ENCODE measurements at places on chromosomes 2 and 18. TPM values are rescaled to one million over a fixed set of nuclear protein-coding genes. Genes with fewer than 3 reads are reported as not detected.

- peaks cover 6% of the 10 kb centered on the region for H3K36me3 ChIP-seq
- peak overlapping the region; percentile 86 for H3K27ac ChIP-seq
- H3K4me3 ChIP-seq: no peak overlapping the region
Measured at GRCh38 chr18:28161608-28162599, 15.0 kb downstream of the CDH2 start.

CRACDL gene
- not detected for polyA plus RNA-seq

GRCh38 chr2:227460833-227461232 lies 11.1 kb upstream of the AGFG1 start:
- no peak overlapping the region for H3K4me3 ChIP-seq
- no peak for DNase-seq
- no peaks in the 10 kb centered on the region for H3K4me1 ChIP-seq
- H3K27me3 ChIP-seq: no peaks in the 10 kb centered on the region
- H3K36me3 ChIP-seq: no peaks in the 10 kb centered on the region
- H3K27ac ChIP-seq: no peak overlapping the region

DNA sequence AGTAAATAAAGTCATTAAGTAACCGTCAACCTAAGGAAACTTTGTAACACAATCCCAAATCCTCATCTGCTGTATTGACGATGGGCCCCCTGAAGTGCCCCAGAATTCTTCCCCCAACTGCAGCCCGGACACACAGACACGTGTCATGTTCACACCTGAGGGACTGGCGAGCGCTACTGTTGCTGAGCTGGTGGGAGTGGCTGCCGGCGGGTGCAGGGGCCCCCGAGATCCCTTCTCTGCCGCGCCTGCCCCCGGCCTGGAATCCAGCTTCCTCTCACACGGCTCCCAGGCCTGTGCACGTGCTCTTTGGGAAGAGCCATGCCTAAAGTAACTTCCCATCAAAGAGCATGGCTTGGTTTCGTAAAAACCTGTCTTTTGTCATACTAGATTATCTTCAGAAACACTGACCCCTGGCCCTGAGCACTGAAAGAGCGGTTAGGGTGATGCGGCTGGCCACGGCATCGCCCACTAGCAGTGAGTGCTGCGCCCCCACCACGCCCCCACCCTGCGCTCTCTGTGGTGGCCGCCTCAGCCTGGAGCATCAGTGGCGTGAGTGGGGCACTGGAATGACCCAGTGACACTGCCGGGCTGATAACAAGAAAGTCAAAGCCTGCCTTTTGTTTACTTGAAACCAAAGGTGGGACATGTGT lies 56.0 kb downstream of the ADI1 start:
- no peak overlapping the region for H3K27ac ChIP-seq
- H3K4me1 ChIP-seq: no peaks in the 10 kb centered on the region
- no peaks in the 10 kb centered on the region for H3K27me3 ChIP-seq
- H3K36me3 ChIP-seq: peaks cover 1% of the 10 kb centered on the region
- DNase-seq: no peak

GRCh38 chr2:85134896-85135659 lies 1.9 kb downstream of the TCF7L1 start:
- peak overlapping the region; percentile 57 for H3K4me3 ChIP-seq
- H3K27me3 ChIP-seq: peaks cover 8% of the 10 kb centered on the region
- H3K36me3 ChIP-seq: no peaks in the 10 kb centered on the region
- no peak for DNase-seq
- H3K27ac ChIP-seq: no peak overlapping the region
- peaks cover 14% of the 10 kb centered on the region for H3K4me1 ChIP-seq

CYRIA gene
- polyA plus RNA-seq: 2.0 TPM

DNA sequence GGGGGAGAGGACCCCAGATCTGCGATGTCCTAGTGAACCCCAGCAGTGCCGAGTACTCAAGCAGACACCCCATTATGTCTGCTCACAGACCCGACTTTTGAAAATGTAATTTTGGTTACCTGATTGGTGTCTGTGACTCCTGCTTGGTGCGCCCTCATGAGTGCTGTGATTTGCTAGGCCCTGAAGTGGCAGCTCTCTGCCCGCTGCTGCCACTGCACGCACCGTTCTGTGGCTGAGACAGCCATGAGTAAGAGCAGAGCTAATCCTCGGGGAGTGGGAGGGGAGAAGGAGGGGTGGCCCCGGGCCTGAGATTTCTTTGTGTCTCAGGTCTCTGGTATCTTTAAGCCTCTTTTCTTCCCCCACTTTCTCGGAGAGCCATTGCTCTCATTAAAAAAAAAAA lies 18.2 kb downstream of the FHOD3 start:
- H3K36me3 ChIP-seq: no peaks in the 10 kb centered on the region
- peak overlapping the region; percentile 61 for H3K27ac ChIP-seq
- no peak overlapping the region for H3K4me3 ChIP-seq
- no peaks in the 10 kb centered on the region for H3K27me3 ChIP-seq
- H3K4me1 ChIP-seq: peaks cover 50% of the 10 kb centered on the region

HOXD4 gene
- polyA plus RNA-seq: not detected

DNA sequence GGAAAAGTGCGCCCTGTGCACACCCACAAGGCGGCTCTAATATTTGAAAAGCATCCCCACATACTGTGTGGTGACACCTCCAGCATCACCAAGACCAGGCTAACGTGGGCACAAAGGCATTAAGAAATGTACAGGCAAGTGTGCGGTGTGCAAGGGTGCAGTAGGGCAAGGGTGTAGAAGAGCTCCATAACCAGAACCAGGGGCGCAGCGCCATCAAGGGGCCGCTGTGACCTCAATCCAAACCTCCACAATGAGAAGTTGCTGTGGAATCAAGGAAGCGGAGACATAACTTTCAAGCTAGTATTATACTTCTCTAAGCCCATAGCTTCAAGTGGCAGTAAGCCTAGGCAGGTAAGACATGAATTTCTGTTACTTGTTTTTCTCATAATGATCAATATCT lies 13.0 kb downstream of the L3MBTL4 start:
- H3K27me3 ChIP-seq: no peaks in the 10 kb centered on the region
- DNase-seq: peak; percentile 75
- no peaks in the 10 kb centered on the region for H3K4me1 ChIP-seq

DNA sequence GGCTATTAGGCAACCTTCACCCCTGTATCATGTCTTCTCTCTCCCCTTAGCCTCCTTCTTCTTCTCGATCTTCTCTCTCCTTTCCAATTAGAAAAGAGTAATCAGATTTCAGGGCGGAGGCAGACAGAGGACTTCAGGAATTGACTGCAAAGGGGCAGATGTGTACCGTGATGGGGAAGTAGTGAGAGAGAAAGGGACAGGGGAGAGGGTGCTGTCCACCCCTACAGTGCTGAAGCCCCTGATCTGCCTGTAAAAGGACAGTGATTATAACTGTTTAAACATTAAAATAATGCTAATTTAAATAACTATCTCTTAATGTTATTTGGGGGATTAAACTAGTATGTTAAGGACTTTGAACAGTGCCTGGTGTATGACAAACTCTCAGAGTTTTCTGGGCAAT lies 178.5 kb downstream of the ACTR3 start:
- no peak overlapping the region for H3K4me3 ChIP-seq
- no peaks in the 10 kb centered on the region for H3K4me1 ChIP-seq
- H3K27ac ChIP-seq: no peak overlapping the region
- peak; percentile 60 for DNase-seq
- H3K27me3 ChIP-seq: no peaks in the 10 kb centered on the region

GRCh38 chr2:149737896-149738295 lies 150.3 kb upstream of the MMADHC start:
- H3K27me3 ChIP-seq: no peaks in the 10 kb centered on the region
- no peak overlapping the region for H3K27ac ChIP-seq
- no peak overlapping the region for H3K4me3 ChIP-seq
- H3K4me1 ChIP-seq: peaks cover 11% of the 10 kb centered on the region
- H3K36me3 ChIP-seq: no peaks in the 10 kb centered on the region

- H3K36me3 ChIP-seq: no peaks in the 10 kb centered on the region
- no peaks in the 10 kb centered on the region for H3K27me3 ChIP-seq
- H3K4me3 ChIP-seq: no peak overlapping the region
Measured at GRCh38 chr18:31998880-31999412, 19.7 kb upstream of the RNF125 start.

DNA sequence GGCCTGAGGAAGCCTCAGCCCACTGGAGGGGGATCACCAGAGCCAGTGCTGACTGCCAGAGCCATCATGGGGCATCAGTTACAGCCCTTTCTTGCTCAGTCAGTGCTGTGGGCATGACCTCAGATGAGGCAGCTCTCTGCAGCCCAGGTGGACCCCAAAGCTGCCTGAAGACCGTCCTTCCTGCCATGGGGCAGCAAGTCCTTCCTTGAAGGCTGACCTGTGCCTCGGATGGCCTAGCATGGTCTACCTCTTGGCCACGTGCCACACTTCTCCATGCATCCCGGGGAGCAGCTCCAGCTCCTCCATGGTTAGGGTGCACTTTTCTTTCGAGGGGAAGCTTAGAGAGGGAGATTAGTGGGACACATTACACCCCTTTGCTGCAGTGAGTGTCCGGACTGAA lies 233.4 kb downstream of the VAPA start:
- H3K4me3 ChIP-seq: no peak overlapping the region
- no peaks in the 10 kb centered on the region for H3K27me3 ChIP-seq

SLC5A6 gene
- 40.8 TPM for polyA plus RNA-seq

GPR17 gene
- polyA plus RNA-seq: 0.09 TPM

DNAJC5G gene
- 7.5 TPM for polyA plus RNA-seq

FAM98A gene
- polyA plus RNA-seq: 40.8 TPM

DNA sequence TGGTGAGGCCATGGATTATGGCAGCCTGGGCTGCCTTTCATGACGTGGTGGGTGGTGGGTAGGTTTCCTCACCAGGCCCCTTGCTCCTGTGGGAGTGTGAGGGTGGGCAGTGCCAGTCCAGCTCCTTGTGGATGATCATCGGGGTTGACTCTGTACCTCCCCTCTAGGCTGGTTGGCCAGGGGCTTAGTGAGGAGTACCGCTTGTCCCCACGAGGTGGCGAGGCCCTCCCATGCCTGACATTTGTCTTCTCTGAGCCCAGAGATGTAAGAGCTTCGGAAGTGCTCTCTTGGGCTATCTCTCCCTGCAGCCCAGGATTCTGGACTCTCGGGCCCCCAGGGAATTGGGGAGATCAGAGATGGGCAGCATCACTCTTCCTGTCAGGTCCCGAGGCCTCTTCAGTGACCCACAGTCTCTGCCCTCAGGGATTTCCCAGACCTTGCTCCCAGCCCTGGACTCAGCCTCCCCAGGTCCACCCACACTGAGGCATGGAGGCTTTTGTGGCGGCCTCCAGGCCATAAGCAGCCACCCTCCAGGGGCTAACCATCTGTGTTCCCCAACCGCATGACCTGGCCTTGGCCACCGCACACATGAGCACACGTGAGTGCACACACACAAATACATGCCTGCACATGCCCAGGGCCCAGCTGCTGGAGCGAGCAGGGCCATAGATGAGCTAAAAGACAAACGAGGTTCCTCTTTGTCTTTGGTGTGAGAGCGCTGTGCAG lies 6.5 kb downstream of the SPR start:
- peak; percentile 82 for DNase-seq
- peaks cover 95% of the 10 kb centered on the region for H3K27me3 ChIP-seq
- no peak overlapping the region for H3K27ac ChIP-seq
- no peaks in the 10 kb centered on the region for H3K36me3 ChIP-seq
- H3K4me3 ChIP-seq: no peak overlapping the region
- H3K4me1 ChIP-seq: no peaks in the 10 kb centered on the region

FAP gene
- not detected for polyA plus RNA-seq
